Ovary (tissue), 10 donors: ENCODE measurements at places on chromosomes 11 and 22. TPM values are rescaled to one million over a fixed set of nuclear protein-coding genes. Genes with fewer than 3 reads are reported as not detected.

TRIM6 gene
- total RNA-seq, result 4.2 TPM

C22orf23 gene
- 1.7 TPM for total RNA-seq

FGF3 gene
- not detected for total RNA-seq

GGTLC2 gene
- not detected for total RNA-seq

CALCA gene
- not detected for total RNA-seq

APOBEC3H gene
- not detected for total RNA-seq

SLC22A8 gene
- total RNA-seq, result not detected

CCDC89 gene
- 5.1 TPM for total RNA-seq

TMEM45B gene
- not detected for total RNA-seq

PRAME gene
- total RNA-seq, result 2.4 TPM

CSRP3 gene
- 1.0 TPM for total RNA-seq

NLRP14 gene
- 0.10 TPM for total RNA-seq

CHCHD10 gene
- 25.6 TPM for total RNA-seq

RAB1B gene
- 140 TPM for total RNA-seq

PLAAT2 gene
- 0.35 TPM for total RNA-seq

GAB4 gene
- total RNA-seq, result not detected

E2F8 gene
- not detected for total RNA-seq

LINC01488 gene
- total RNA-seq, result not detected

OR51B2 gene
- 0.83 TPM for total RNA-seq

PEX16 gene
- total RNA-seq, result 20.1 TPM

MMP13 gene
- total RNA-seq, result not detected

PVALB gene
- total RNA-seq, result not detected

SULT4A1 gene
- 1.6 TPM for total RNA-seq

MIOX gene
- total RNA-seq, result not detected

CALCB gene
- total RNA-seq, result 0.23 TPM

EMID1 gene
- total RNA-seq, result 9.8 TPM

JAML gene
- 1.3 TPM for total RNA-seq

JHY gene
- total RNA-seq, result 6.2 TPM

DLG2 gene
- total RNA-seq, result 17.9 TPM

F2 gene
- 0.37 TPM for total RNA-seq

VSIG10L2 gene
- total RNA-seq, result 0.08 TPM

IGSF9B gene
- total RNA-seq, result 15.4 TPM
